HT1080 (cell line): ENCODE measurements at places on chromosomes 13 and 19.

- peak; percentile 80 for DNase-seq
Measured at GRCh38 chr19:29831041-29831548, 19.3 kb downstream of the CCNE1 start.

- no peak for DNase-seq
Measured at GRCh38 chr13:111916201-111916600, 150.7 kb upstream of the SOX1 start.

DNA sequence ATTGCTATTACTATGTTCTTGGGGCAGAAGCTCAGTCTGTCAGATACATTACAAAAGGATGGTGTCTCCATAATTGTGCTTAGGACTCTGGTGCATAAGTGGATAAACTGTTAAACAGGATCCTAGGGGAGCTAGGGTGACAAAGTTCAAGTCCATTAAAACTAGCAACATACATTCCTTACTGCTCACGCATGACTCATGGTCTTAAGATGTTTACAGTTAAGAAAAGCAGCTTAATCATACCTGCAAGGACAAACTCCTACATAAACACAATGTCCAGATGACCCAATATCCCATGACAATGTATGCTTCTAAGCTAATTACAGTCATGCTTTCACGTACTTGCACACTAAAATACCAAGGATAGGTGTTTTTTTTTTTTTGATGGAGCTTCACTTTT, 3.5 kb upstream of the ZNF701 start:
- peak; percentile 43 for DNase-seq

DNA sequence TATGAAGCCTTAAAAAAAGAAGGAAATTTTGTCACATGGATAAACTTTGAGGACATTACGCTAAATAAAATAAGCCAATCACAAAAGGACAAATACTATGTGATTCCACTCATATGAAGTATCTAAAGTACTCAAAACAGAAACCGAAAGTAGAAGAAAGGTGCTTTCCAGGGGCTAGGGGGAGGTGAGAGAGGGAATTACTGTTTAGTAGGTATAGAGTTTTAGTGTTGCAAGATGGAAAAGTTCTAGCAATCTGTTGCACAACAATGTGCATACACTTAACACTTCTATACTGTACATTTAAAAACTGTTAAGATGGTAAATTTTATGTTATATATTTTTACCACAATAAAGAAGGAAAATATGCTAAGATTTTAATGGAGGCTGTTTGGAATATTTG, 83.0 kb downstream of the POLR1D start:
- peak; percentile 11 for DNase-seq

GRCh38 chr19:15452111-15453047, 2.6 kb upstream of the WIZ start:
- DNase-seq, result peak; percentile 21

- peak; percentile 12 for DNase-seq
Measured at GRCh38 chr13:26051657-26052311, at the start of gene SHISA2. TSS of gene SHISA2 (minus strand) at chr13:26052016. CDS start at chr13:26050975, 1,041 bp downstream.

- no peak for DNase-seq
Measured at GRCh38 chr19:1914826-1915341, 9.7 kb downstream of the ADAT3 start.

GRCh38 chr13:88919970-88920628, 1248.9 kb downstream of the SLITRK5 start:
- DNase-seq, result no peak

GRCh38 chr19:55683449-55684261, 8.6 kb downstream of the EPN1 start:
- no peak for DNase-seq

DNA sequence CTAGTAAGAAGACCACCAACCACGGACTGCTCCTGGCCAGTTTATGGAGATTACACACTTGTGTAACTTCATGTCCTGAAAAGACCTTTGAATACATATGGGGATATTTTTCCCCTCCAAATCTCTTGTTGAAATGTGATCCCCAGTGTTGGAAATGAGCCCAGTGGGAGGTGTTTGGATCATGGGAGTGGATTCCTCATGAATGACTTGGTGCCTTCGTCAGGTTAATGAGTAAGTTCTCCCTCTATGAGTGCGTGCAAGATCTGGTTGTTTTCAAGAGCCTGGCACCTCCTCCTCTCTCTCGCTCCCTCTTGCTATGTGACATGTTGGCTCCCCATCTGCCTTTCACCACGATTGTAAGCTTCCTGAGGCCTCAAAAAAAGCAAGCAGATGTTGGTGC, 769.0 kb upstream of the SLITRK1 start:
- peak; percentile 73 for DNase-seq
